SW480 (cell line): ENCODE measurements at places on chromosomes 7 and 10.

DNA sequence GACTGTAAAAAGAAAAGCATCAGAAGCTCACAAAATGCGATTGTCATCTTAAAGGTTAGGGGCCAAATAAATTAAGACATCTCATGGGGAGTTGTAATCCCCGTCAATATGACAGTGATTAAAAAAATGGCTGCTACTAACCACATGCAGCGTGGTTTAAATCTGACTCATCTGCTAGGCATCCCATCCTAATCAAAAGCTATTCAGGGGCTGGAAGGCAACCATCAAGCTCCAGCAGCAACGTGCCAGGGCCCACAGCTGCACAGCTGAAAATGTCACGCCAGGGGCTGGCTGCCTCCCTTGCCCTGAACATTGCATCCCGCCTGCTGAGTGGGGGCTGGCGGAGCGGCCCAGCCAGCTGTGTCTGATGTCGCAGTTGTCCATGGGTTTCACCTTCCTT is 66.3 kb upstream of the FRMD4A start:
- peak; percentile 91 for DNase-seq

DNA sequence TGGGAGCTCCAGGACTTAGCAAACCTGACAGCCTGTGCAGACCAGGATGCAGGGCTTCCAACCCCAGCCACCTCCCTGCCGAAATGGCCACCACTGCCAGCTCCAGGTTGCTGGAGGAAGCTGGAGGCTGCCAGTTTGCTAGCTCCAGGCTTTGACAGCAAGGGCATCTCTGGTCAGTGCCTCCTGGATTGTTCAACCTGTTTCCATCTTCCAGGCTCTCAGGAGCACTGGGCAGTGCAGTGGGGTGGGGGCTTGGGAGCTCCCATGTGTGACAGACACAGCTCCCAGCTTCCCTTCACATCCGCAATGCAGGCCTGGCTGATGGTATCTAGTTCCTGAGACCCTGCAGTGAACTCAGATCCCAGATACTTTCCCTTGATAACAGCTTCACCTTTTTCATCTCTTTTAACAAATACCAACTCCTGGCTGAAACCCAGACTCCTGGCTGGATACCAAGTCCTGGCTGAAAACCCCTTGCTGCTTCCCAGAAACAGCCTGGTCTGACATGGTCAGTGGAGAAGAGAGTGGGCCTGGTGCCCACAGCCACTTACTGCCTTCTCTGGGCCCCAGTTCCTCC is 20.8 kb upstream of the RET start:
- DNase-seq, result no peak

DNA sequence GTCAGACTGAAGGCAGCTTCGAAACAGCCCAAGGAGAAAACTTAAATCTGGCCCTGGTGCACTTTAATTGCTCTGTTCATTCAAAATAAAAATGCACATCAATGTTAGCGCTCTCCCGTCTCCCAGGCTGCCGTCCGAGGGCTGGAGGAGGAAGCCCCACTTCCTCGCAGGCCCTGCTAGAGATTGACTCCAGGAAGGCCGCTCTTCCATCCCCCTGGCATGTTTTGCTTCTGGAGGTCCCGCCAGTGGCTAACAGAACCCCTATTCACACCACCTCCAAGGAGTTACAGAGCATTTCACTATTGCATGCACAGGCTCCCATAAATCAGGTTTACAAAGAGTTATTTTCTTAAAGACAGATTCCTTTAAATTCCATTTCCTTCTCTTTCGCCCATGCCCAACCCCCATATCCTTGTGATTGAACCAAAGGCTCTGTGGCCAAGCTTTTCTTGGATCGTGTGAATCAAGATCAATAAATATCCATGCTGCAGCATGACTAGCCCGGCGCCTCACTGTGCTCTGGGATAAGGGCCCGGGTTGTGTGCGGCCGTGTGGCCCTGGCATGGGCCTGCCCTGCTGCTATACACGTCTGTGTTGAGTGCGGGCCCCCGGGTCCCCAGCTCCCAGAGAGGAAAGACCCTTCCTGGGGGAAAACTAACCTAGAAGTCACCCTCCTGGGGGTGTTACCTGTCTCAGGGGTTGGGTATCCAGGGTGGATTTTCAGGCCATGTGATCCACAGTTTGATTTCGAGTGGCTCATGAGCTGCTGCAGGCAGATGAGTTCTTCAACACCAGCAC is 118.7 kb upstream of the GDF10 start:
- DNase-seq, result no peak

GRCh38 chr10:97124211-97124610 is 61.5 kb downstream of the SLIT1 start:
- no peak for DNase-seq

DNA sequence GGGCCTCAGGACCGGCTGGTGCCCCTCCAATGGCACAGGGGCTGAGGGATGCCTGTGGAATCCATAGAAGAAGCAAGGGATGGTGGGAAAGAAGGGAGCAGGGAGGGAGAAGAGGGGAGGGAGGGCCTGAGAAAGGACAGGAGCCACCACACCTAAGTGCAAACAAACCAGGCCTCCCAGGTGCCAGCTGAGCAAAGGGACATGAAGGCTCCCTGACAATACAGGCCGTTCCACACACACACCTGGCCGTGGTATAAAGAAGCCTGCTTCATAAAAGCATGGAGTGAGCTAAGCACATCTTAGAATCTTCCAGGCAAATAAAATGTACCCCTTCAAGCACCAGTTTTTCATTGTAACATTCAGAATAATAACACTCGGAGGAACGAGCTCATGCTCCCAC is 54.0 kb downstream of the OAT start:
- no peak for DNase-seq

- DNase-seq, result no peak
These were observed 580.1 kb upstream of the AUTS2 start for GRCh38 chr7:69018200-69018599.

DNA sequence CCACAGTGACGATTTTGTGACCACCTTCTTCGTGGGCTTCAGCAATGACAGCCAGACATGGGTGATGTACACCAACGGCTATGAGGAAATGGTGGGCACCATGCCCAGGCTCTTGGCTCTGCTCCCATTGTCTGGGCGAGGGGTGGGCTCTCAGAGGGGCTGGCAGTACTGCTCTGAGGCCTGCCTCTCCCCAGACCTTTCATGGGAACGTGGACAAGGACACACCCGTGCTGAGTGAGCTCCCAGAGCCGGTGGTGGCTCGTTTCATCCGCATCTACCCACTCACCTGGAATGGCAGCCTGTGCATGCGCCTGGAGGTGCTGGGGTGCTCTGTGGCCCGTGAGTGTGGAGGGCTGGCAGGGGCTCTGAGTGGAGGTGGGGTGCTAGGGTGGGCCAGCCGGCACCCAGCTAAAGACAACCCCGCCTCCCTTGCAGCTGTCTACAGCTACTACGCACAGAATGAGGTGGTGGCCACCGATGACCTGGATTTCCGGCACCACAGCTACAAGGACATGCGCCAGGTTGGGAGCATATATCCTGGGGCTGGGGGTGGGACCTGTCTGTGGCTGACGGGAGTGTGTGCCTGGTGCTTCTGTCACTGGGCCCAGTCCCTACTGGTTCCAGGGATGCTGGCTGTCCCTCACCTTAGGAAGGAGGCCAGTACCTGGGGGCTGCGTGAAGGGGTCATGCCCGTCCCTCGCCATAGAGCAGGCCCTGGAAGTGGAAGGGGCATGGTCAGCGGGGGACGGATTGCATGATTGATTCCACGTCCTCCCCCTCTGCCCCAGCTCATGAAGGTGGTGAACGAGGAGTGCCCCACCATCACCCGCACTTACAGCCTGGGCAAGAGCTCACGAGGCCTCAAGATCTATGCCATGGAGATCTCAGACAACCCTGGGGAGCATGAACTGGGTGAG is 6.8 kb downstream of the AEBP1 start:
- DNase-seq, result no peak

DNA sequence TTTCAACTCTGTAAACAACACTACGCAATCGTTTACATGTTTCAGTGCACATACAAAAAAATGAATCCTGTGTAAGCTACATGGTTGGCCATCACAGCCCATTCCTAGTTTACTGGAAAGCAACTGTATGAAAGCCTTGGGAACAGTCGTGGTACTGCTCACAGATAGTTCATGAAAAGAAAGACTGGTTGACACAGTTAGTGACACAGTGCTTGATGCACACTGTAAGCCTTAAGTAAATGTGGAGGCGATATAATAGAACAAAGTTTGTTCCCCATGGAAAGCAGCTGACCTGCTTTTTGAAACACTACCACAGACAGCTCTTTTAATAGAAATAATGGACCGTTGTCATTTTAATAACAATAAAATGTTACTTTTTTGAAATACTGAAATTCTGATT is 5.1 kb downstream of the CACNA2D1 start:
- no peak for DNase-seq

- peak; percentile 73 for DNase-seq
These were observed 3.0 kb upstream of the CALHM3 start for GRCh38 chr10:103481974-103482531.

DNA sequence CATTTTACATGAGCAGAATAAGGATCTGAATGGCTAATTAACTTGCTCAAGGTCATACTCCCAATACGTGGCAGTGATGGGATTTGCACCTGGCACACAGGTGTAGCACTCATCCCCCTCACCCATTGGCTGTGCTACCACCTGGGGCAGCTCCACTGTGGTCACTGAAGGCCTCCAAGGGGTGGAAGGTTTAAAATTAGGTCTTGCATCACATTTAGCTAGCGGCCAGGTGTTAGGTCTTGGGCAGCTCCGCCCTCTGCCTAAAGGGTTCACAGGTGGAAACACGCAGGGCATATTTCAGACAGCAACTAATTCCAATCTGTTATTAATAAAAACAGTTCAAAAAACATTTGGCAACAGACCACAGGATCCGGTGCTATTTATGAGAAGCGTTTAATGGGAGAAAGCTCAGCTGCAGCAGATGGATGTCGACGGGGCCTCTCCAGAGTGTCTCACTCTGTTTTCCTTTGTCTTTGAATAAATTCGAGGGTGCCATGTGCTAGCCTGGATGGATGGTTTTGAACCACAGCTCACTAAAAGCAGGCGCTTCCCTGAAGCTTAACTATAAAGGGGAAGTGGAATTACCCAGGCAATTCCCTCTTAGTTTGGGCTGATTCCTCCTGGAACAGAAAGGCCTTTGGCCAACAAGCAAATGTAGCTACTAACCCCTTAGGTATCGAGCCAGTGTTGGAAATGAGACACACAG is 1017.6 kb downstream of the TYW1 start:
- peak; percentile 44 for DNase-seq

- DNase-seq, result no peak
These were observed 17.2 kb downstream of the MDH2 start for GRCh38 chr7:76065016-76065612.

DNA sequence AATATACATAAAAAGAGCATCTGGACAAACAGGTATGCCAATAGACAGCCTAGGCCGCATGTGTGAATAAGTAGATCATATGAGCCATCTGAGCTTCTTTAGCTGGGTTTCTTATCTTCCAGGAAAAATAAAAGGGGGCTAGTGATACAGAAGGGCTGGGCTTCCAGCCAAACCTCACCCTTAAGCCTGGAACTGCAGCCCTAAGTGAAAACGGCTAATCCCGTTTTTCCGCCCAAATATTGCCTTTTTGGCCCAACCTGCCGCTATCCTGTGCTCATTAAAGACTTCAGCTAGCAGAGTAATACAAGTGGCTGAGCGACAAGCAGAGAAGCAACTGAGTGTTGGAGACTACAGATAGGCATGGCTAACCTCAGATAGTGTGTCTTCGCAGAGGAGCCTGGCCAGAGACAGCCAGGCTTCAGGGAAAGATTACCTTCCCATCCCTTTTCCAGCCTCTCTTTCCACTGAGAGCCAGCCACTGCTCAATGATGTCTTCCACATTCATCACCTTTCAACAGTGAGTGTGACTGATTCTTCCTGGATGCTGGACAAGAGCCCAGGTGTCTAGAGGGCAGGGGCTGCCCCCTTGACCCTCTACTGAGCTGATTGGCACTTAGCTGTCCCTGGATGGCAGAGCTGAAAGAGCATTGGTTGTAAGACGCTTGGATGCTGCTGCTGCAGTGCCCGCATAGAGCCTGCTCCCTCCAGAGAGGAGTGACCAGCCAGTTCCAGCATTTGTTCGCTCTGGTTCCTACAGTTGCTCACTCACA is 108.9 kb downstream of the ITGB8 start:
- no peak for DNase-seq
